ENCODE measurements at places on chromosomes 7 and 10.

GRCh38 chr7:10646194-10646593 is 327.5 kb upstream of the PHF14 start:
- DNase-seq, result no peak

DNA sequence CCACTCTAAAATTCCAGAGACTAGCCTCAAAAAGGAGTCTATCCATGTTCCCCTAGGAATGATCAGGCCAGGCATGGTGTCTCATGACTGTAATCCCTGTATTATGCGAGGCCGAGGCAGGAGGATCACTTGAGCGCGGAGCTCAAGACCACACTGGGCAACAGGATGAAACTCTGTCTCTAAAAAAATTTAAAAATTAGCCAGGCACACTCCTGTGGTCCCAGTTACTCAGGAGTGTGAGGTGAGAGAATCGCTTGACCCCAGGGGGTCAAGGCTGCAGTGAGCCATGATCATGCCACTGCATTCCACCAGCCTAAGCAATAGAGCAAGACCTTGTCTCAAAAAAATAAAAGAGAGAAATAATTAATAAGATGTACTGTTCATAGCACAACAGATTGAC is 256.8 kb downstream of the KCND2 start:
- DNase-seq, result no peak

GRCh38 chr10:86878983-86879713 is 78.3 kb downstream of the MMRN2 start:
- no peak for DNase-seq

DNA sequence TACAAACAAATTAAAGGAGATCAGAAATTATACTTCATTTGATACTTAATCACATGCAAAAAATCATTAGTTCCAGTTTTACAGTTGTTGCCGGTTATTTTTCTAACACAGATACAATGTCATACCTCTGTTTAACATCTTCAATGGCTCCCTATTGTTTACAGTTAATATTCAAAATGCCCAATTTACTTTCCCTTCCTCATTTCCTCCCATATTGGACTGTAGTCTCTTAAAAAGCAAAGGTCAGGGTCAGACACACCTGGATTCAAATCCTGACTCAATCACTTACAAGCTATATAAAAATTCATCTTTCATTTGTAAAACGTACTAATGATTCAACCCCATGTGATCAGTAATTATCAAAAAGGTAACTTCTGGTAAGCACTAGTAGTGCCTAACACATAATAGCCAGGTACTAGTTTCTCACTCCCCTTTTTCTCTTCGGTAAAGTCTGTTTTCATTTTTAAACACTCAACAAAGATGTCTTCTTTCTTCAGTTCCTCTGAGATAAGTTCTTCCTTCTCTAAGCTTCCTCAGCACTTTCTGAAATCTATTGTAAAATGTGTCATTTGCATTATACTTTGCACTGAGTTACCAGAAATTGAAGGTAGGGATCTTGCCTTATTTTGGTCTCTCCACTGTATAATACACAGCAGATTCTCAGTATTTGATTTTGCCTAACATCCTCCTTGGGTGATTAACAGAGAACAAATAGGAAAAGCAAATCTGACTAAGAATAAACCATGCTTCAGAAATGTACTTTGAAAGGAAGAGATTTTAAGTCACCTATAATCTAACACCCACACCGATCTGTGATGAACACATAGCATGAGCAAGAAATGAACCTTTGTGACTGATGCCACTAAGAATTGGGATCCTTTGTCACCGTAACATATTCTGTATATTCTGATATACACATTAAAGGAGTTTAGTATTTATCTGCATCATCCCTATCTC is 16.1 kb downstream of the KMT2C start:
- no peak for DNase-seq

- no peak for DNase-seq
Observed at GRCh38 chr10:47198221-47198620, 101.8 kb upstream of the GDF10 start.

DNA sequence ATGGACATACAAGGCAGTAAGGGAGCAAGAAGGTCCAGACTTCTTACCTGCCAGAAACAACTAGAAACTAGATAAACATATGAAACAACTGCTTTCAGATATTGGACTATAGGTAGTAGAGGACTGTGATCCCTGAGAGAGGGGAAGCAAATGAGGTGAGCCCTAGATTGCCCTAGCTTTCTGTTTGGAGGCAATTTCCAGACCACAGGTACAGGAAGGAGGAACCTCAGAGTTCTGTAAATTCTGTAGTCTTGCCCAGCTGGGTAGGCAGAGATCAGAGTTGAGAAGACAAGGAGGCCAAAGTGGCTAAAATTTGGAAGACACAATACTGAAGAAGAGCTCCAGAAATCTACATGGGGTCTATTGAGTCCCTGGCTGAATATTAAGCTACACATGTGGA is 21.0 kb downstream of the CDK6 start:
- no peak for DNase-seq

DNA sequence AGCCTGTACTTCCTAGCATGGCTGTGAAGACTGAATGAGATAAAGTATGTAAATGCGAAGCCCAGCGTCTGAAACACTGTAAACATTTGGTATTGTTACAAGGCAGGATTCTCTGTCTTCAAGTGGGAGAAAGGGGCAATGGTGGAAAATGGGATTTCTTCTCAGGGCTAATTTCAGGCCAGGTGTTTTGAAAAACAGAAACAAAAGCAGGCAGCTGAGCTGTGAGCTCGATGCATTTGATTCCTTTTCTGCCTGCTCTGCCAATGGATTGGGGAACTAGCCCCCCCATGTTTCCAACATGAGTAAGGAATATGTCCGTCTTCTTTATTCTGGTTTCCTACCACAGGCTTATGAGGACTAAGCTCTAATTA is 732.1 kb upstream of the AUTS2 start:
- DNase-seq, result no peak

GRCh38 chr10:131131726-131132591 is 179.6 kb downstream of the TCERG1L start:
- no peak for DNase-seq

GRCh38 chr7:28811008-28811407 is 147.1 kb downstream of the TRIL start:
- DNase-seq, result no peak

GRCh38 chr10:94607111-94607510 is 61.5 kb downstream of the HELLS start:
- no peak for DNase-seq

- DNase-seq, result no peak
Observed at GRCh38 chr7:45962861-45963260, 41.8 kb upstream of the IGFBP3 start.

DNA sequence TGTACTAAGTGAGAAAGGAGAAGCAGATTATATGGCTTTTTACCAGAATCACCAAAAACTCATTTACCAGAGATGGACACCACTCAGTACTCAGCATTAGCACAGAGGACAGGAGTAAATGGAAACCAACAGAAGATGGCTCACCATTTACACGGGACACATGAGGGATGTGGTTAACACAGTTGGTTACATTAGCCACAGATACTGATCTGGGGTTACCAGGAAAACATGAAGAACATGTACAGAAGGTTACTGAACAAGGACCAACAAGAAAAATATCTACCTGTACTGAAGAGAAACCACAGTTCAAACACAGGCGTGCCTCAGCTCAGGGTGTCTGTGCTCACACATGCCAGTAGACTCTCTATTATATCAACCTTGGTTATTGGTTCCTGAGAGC is 1285.8 kb upstream of the SORCS1 start:
- no peak for DNase-seq

DNA sequence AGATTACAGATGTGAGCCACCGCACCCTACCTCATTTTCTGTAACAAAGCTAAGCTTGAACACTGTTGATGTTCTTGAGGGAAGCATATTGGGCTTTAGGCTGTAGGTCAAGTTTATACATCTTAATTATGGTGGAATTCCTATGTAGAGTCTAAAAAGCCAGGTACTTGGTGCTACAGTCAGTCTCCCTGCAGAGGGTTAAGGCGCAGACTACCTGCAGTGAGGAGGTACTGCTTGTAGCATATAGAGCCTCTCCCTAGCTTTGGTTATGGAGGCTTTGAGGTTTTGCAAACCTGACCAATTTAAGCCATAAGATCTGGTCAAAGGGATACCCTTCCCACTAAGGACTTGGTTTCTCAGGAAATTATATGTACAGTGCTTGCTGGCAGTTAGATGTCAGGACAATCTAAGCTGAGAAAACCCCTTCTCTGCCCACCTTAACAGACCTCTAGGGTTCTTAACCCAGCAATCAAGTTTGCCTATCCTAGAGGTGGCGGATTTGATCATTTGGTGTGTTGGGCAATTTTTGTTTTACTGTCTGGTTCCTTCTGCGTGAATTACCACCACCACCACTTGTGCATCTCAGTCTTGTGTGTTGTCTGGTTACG is 6.0 kb downstream of the PPIA start:
- DNase-seq, result no peak

DNA sequence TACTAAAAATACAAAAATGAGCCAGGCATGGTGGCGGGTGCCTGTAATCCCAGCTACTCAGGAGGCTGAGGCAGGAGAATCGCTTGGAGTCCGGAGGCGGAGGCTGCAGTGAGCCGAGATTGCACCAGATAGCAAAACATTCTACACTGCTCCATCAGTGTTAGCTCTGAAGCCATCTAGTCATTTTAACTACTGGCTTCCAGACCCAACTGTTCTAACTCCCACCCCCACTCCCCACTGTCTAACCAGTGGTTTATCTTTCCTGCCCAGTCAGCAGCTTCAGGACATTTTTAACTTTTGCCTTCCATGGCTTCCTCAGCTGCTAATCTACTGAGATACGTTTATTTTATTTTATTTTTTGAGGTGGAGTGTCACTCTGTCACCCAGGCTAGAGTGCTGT is 6.2 kb upstream of the FRAT1 start:
- DNase-seq, result no peak

- DNase-seq, result no peak
Observed at GRCh38 chr7:144821067-144821466, 14.8 kb downstream of the TPK1 start.

GRCh38 chr7:92161271-92161670 is 17.7 kb downstream of the LRRD1 start:
- no peak for DNase-seq

GRCh38 chr10:111429288-111430028 is 352.6 kb downstream of the ADRA2A start:
- no peak for DNase-seq

GRCh38 chr10:103111031-103111917 is 81.8 kb downstream of the NT5C2 start:
- no peak for DNase-seq

- DNase-seq, result no peak
Observed at GRCh38 chr7:32169228-32169627, 99.0 kb upstream of the PDE1C start.

DNA sequence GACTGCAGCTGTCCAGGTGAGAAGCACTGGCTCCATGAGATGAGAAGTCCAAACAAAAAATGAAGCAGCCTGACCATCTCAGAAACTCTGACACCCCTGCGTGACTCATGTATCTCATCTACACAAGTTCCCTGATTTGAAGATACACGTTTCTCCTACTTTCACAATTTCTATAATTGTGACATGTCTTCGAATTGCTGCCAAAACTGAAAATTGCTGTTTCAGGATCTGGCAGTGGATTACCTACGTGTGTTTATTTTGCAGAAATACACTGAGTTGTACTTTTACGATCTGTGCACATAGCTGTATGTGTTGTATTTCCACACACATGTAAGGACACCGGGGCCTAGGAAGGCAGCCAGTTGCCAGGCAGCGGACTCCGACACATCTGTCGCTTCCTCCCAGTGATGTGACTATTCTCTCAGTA is 53.2 kb downstream of the LARP4B start:
- DNase-seq, result no peak

- no peak for DNase-seq
Observed at GRCh38 chr7:76091506-76091905, 43.6 kb downstream of the MDH2 start.

DNA sequence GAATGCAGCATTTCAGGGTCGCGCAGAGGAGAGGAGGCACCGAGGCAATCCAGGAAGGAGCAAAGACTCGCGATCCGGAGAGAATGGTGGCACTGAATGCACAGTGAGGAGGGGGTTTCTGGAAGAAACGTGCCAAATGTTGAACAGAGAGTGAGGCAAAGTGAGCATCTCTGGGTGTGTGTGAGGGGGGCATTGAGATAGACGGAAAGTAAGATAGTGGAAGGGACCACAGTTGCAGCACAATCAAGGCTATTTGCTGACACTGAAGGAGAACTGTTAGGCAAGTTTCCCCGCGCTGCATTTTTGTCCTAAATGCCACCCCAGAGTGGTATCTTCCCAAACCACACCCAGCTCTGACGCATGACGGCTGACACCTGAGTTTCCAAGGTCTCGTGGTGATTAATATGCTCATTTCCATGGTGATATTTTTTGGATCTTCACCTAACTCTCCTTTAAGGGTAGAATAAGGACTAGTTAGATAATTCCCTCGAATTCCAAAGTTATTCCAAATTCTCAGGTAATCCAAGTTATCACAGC is 14.4 kb upstream of the ADO start:
- no peak for DNase-seq

DNA sequence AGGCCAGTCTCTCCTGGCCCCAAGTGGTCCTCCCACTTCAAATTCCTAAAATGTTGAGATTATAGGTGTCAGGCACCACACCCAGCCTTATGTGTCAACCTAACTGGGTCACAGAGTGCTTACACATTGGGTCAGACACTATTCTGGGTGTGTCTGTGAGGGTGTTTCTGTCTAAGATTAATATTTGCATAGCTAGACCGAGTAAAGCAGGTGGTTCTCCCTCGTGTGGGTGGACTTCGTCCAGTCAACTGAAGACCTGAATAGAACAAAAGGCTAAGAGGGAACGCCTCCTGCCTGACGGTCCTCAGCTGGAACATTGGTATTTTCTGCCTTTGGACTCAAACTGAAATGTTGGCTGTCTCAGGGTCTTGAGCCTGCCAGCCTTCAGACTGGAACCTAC is 11.5 kb downstream of the PPIF start:
- DNase-seq, result no peak

DNA sequence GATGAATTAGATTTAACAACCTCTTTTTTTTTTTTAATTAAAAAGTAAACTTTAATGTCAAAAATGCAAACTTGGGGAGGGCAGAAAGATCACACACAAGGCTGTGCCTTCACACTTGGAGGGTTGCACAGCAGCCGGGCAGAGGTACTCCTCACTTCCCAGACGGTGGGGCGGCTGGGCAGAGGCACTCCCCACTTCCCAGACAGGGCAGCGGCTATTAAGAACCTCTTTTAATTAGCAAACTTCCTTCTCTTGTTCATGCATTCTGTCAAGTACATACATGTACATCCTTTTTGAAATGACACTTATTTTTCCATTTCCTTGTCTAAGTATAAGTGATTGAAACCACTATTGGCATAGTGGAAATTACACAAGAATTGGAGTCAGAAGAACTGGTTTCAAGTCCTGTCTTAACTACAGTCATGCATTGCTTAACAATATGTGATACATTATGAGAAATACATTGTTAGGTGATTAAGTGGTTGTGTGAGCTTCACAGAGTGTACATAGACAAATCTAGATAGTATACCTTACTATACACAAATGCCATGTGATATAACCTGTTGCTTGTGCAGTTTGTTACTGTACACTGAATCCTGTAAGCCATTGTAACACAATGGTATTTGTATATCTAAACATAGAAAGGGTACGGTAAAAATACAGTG is 26.5 kb downstream of the BTRC start:
- no peak for DNase-seq

- DNase-seq, result no peak
Observed at GRCh38 chr10:79113827-79114226, 45.1 kb downstream of the ZMIZ1 start.
